ENCODE measurements at places on chromosomes 5 and 9. TPM values are rescaled to one million over a fixed set of nuclear protein-coding genes. Genes with fewer than 3 reads are reported as not detected.

- no peaks in the 10 kb centered on the region for H3K27me3 ChIP-seq
- no peaks in the 10 kb centered on the region for H3K4me1 ChIP-seq
- no peak overlapping the region for H3K4me3 ChIP-seq
These were observed 144.0 kb upstream of the PLPPR1 start for GRCh38 chr9:100884518-100884917.

DNA sequence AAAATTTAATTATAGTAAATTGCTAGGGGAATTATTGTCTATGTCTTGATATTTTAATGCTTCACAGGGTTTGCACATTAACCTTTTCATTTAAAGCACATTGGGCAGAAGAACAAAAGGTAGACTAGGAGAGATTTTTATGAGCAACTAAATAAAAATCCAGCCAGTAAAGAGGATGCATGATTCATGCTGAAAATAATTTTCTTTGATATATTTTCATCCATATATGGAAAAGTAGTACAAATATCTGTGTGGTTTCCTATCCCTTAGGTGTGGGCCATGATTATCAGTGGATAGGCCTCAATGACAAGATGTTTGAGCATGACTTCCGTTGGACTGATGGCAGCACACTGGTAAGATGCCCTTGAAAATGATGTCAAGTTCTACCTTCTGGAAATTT is 83.1 kb downstream of the VCAN start:
- no peaks in the 10 kb centered on the region for H3K36me3 ChIP-seq
- no peak overlapping the region for H3K4me3 ChIP-seq
- H3K27me3 ChIP-seq, result no peaks in the 10 kb centered on the region
- no peak overlapping the region for H3K27ac ChIP-seq
- DNase-seq, result no peak
- H3K4me1 ChIP-seq, result no peaks in the 10 kb centered on the region

GRCh38 chr9:122779181-122779580 is 9.6 kb upstream of the OR5C1 start:
- no peaks in the 10 kb centered on the region for H3K36me3 ChIP-seq
- DNase-seq, result no peak
- no peaks in the 10 kb centered on the region for H3K27me3 ChIP-seq
- H3K4me3 ChIP-seq, result no peak overlapping the region
- no peaks in the 10 kb centered on the region for H3K4me1 ChIP-seq

DNA sequence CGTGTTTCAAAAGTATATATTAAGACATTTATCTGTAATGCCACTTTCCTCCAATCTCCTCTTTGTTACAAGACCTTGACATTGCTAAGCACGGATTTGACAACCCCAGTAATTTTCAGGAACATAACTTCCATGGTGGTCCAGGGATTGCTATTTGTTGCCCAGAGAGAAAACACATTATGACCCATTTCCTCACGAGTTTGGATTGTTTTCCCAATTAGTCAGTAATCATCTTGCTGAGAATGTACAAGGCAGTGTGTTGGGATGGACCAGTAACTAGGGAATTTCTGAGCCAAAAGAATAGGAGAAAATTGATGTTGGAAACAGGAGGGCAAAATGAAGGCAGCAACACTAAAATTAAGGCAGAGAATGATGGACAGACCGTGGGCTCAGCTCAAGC is 574.1 kb downstream of the EBF1 start:
- H3K27me3 ChIP-seq, result no peaks in the 10 kb centered on the region
- no peak for DNase-seq
- H3K27ac ChIP-seq, result no peak overlapping the region
- H3K4me3 ChIP-seq, result no peak overlapping the region
- peaks cover 5% of the 10 kb centered on the region for H3K4me1 ChIP-seq
- H3K36me3 ChIP-seq, result no peaks in the 10 kb centered on the region

- no peak overlapping the region for H3K27ac ChIP-seq
- H3K4me3 ChIP-seq, result no peak overlapping the region
- DNase-seq, result no peak
- no peaks in the 10 kb centered on the region for H3K36me3 ChIP-seq
- H3K4me1 ChIP-seq, result peaks cover 7% of the 10 kb centered on the region
These were observed 136.6 kb downstream of the GNA14 start for GRCh38 chr9:77511525-77511924.

DNA sequence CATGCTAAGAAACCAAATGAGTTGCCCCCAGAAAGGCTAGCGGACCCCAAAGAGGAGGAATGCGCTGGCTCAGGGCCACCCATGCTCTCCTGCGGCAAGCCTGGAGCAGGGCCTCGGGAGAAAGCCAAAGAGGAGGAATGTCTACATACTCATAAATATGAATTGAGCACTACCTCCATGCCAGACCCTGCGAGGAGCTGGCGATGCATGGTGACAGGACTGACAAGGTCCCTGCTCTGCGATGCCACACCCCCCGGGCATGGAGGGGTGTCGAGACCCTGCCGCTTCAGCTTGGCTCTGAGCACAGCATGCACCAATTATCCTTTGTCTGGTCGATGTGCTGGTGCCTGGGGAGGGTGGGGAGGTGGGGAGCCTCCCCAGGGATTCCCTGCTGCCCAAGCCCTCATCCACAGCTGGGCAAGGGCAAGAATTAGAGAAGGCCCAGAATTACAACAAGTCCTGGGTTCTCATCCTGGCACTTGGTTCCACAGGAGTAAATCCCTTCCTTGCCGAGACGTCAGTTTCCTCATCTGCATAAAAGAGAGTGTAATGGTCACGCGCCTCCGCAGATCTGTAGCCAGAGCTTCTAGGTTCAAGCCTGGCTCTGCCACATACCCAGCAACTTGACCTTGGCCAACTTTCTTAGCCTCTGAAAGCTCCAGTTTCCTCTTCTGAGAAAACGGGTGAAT is 74.4 kb downstream of the FAM114A2 start:
- H3K27ac ChIP-seq, result no peak overlapping the region
- H3K36me3 ChIP-seq, result no peaks in the 10 kb centered on the region
- H3K4me1 ChIP-seq, result no peaks in the 10 kb centered on the region
- H3K27me3 ChIP-seq, result no peaks in the 10 kb centered on the region

DNA sequence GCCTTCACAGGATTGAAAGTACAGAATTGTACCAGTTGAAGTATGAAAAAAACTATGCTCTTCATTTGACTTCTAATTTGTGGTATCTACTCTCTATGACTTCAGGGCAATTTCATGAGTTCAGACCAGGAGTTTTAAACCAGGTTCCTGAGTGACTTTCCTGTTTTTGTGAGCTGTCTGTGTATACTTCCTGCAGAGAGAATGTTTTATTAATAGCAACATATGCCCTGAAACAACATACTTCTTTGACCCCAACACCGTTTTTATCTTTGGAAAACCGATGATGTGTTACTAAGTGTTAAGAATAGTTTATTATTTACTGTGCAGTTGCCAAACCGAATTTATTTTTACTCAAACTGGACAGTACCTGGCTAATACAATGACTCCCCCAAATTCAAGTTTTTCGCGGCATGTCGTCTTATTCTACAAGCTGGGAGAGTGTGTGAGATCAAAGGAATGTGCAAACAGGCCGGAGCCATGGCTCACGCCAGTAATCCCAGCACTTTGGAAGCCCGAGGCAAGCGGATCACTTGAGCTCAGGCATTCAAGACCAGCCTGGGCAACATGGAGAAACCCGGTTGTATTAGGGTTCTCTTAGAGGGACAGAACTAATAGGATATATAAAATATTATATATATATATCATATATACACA is 58.7 kb upstream of the ERBIN start:
- no peak overlapping the region for H3K27ac ChIP-seq
- no peak overlapping the region for H3K4me3 ChIP-seq
- peaks cover 11% of the 10 kb centered on the region for H3K4me1 ChIP-seq
- DNase-seq, result no peak

GRCh38 chr9:19440823-19441580 is 32.2 kb downstream of the ACER2 start:
- H3K4me1 ChIP-seq, result peaks cover 10% of the 10 kb centered on the region
- no peaks in the 10 kb centered on the region for H3K36me3 ChIP-seq
- H3K4me3 ChIP-seq, result no peak overlapping the region

DNA sequence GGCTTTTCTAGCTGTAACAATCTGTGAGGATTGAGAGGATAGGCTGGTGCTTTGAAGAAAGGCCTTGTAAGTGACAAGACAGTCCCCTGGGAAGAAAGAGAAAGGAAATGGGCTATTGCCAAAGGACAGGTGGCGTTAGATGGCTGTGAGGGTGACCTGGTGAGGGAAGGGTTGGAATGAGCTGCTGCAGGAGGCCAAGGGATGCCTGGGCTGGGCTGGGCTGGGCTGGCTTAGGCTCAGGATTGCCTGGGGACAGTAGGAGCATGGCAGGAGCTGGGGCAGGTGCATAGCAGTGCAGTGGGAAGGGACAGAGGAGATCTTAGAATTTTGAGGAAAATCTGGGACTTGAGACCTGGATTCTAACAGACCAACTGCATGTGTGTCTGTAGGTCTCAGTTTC is 9.7 kb upstream of the MYOZ3 start:
- peaks cover 30% of the 10 kb centered on the region for H3K36me3 ChIP-seq
- DNase-seq, result peak; percentile 8
- H3K27me3 ChIP-seq, result no peaks in the 10 kb centered on the region
- no peak overlapping the region for H3K27ac ChIP-seq

DNA sequence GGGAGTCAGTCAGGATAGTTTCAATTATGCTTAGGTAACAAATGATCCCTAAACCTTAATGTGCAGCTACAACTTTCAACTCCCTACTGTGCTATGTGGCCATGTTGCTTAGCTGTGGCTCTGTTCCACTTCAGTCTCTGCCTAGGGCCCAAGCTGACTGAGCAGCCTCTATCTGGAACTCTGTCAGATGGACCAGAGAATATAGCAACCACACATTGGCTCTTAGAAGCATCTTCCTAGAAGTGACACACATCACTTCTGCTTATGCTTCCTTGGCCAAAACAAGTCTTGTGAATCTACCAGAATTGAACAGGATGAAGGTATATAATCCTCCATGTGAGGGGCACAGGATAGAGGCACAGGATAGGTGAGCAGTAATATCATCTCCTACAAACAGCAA is 36.7 kb upstream of the TNC start:
- no peaks in the 10 kb centered on the region for H3K27me3 ChIP-seq
- no peak overlapping the region for H3K4me3 ChIP-seq
- H3K27ac ChIP-seq, result no peak overlapping the region
- H3K4me1 ChIP-seq, result no peaks in the 10 kb centered on the region
- H3K36me3 ChIP-seq, result no peaks in the 10 kb centered on the region

DNA sequence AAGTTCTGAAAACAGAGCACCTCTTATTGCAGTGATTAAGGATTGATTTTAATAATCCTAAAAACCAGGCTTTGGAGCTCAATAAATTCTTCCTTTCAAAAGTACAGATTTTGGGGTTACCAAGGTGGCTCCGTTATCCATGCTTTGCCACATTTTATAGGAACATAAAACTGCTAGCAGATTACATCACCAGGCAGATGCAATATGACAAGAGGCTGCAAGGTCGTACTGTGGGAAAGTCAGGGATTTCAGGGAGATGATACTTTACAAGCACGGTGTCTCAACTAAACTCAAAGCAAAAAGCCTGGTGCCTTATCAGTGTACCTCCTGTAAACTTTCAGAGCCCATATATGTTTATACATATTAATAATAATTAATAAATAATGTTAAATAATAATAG is 28.6 kb downstream of the ADAMTSL1 start:
- no peak for DNase-seq
- no peak overlapping the region for H3K4me3 ChIP-seq
- H3K36me3 ChIP-seq, result no peaks in the 10 kb centered on the region

GRCh38 chr5:40475561-40475960 is 204.2 kb upstream of the PTGER4 start:
- no peak for DNase-seq
- no peak overlapping the region for H3K27ac ChIP-seq
- no peaks in the 10 kb centered on the region for H3K4me1 ChIP-seq

GRCh38 chr5:59193616-59194319 is 610.9 kb downstream of the RAB3C start:
- H3K36me3 ChIP-seq, result no peaks in the 10 kb centered on the region
- H3K27ac ChIP-seq, result no peak overlapping the region
- no peak overlapping the region for H3K4me3 ChIP-seq
- H3K4me1 ChIP-seq, result peaks cover 12% of the 10 kb centered on the region
- no peak for DNase-seq

DNA sequence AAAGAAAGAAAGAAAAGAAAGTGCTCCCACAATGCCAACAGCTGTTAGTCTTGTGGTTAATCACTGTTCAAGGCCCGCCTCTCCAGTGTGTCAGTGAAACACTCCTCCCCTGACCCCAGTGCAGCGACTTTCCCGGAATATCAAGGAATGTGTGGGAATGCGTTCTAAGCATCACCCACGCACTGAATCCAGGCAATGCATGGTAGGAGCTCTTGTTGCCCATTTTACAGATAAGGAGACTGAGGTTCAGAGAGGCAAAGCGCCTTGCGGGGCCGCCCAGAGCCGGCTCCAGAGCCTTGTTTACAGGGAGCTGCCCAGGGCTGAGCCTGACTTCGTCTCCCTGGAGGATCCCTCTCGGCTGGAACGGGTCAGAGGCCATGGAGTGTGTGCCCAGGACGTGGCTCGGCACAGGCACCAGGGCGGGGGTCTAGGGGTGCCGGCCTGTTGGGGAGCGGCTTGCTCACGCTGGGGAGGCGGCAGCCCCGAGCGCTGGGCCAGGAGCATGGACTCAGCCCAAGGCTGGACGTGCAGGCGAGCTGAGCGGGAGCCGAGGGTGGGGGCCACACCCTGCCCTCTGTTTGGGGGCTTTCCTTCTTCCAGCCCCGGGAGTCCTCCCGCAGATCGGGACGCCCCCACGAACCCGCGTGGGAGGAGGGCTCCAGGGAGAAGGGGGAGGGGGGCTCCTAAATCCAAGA is 823 bp downstream of the ST6GALNAC6 start:
- DNase-seq, result no peak
- H3K4me3 ChIP-seq, result peak overlapping the region; percentile 82
- peaks cover 60% of the 10 kb centered on the region for H3K4me1 ChIP-seq
- no peaks in the 10 kb centered on the region for H3K27me3 ChIP-seq
- H3K27ac ChIP-seq, result peak overlapping the region; percentile 93
- peaks cover 29% of the 10 kb centered on the region for H3K36me3 ChIP-seq

GRCh38 chr9:120358877-120359276 is 221.1 kb downstream of the CDK5RAP2 start:
- H3K27ac ChIP-seq, result no peak overlapping the region
- no peaks in the 10 kb centered on the region for H3K36me3 ChIP-seq
- no peaks in the 10 kb centered on the region for H3K4me1 ChIP-seq

The NREP gene
- 33.9 TPM for total RNA-seq

The WDR38 gene
- total RNA-seq, result 3.6 TPM

The PCDHA9 gene
- total RNA-seq, result not detected

The DBH gene
- total RNA-seq, result 0.08 TPM

The KLF4 gene
- total RNA-seq, result 62.2 TPM
